ENCODE measurements at places on chromosomes 16 and 17.

DNA sequence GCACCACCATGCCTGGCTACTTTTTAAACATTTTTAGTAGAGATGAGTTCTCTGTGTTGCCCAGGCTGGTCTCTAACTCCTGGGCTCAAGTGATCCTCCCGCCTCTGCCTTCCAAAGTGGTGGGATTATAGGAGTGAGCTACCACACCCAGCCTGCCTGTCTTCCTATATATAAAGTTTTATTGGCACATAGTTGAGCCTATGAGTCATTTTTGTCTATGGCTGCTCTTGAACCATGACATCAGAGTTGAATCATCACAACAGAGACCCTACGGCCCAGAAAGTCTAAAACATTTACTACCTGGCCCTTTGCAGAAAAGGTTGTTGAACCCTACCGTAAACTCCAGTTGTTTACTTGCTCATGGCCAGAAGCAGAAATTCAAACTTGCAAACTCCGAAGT is 7.9 kb downstream of the SEPTIN12 start:
- no peak for DNase-seq

- no peak for DNase-seq
Measured at GRCh38 chr16:26983426-26983825, 83.3 kb upstream of the C16orf82 start.

DNA sequence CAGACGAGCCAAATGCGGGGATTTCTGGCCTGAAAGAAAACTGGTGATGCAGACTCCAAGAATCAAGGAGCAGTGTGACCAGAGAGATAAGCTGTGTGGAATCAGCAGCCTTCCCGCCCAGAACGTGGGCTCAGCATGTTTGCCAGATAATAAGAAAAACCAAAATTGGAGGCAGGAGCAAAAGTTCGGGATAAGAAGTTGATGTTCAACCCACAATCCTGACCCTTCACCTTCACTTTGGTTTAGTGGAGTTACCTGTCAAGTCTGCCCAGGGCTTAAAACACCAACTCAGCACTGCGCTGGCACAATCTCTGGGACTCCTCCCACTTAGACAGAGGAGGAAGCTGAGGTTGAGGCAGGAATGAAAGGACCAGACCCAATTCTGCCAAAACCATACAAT is 3.1 kb downstream of the SLC43A2 start:
- no peak for DNase-seq

DNA sequence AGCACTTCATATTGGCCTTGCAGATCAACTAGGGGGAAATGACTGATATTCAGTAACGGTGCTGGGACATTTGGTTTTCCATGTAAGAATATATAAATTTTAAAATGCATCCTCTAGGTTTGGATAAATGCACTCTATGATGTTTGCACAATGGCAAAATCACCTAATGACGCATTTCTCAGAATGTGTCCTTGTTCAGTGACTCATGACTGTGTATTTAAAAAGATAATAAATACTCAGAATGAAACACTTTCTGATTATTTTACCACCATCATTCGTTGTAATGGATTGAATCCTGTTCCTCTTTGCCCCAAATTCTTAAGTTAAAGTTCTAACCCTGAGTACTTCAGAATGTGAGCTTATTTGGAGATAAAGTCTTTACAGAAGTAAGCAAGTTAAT is 17.2 kb upstream of the ADGRG1 start:
- DNase-seq = no peak

GRCh38 chr17:30905742-30906100 is 317 bp downstream of the TEFM start:
- DNase-seq = no peak
